ENCODE measurements at places on chromosomes 2 and 18. TPM values are rescaled to one million over a fixed set of nuclear protein-coding genes. Genes with fewer than 3 reads are reported as not detected.
A peak's percentile ranks its signal among the peaks of the same experiment; 100 is the strongest.

The VWA3B gene
- not detected for total RNA-seq

The OSR1 gene
- 26.0 TPM for total RNA-seq

The ZNF385B gene
- 0.11 TPM for total RNA-seq

The COL4A4 gene
- 0.11 TPM for total RNA-seq

The ARHGAP28 gene
- total RNA-seq: 161 TPM

DNA sequence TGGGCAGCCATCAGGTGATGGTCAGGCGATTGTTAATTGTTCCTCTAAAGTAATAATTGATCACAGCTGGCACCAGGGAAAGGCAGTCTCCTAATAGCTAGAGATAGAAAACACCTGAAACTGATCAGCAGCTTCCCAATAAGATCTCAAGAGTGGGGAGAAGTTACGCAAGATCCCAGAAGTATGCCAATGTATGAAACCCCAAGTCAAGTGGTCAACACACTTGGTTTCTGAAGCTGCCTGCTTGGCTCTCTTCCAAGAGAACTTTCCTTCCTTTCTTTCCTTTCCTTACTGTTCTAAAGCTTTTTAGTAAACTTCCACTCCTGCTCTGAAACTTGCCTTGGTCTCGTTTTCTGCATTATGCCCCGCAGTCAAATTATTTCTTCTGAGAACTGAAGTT lies 201.6 kb upstream of the SKOR2 start:
- H3K4me1 ChIP-seq: no peaks in the 10 kb centered on the region
- H3K27me3 ChIP-seq: peaks cover 44% of the 10 kb centered on the region
- no peaks in the 10 kb centered on the region for H3K36me3 ChIP-seq
- no peak overlapping the region for H3K4me3 ChIP-seq
- no peak overlapping the region for H3K27ac ChIP-seq

- peaks cover 31% of the 10 kb centered on the region for H3K4me1 ChIP-seq
- no peaks in the 10 kb centered on the region for H3K27me3 ChIP-seq
- H3K27ac ChIP-seq: no peak overlapping the region
Observed at GRCh38 chr2:47083005-47083404, 72.1 kb downstream of the STPG4 start.

DNA sequence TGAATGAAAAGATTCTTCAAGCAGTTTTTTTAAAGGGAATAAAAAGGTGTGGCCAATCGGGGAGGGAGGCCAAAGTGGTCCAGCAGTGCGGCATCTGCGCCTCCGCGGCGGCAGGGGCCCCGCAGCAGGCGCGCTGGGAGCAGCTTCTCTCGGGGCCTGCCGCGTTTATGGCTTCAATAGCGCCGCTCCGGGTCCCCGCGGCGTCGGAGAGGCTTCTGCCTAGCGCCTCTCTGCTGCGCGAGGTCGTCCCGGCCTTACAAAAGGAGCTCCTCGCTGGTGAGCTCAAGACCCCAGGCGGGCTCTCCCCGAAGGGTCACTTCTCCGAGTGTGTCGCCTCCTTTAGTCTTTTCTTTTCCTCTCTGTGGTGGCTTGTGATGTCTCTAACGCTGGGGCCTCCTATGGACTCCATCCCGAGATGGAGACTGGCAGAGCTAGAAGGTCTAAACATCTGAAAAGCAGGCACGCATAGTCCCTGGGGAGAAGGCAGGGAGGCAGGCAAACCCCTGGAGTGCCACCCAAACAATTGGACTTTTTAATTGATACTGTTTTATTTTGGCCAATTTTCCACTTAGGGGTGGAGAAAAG lies 67.1 kb downstream of the SUMO1 start:
- H3K4me3 ChIP-seq: peak overlapping the region; percentile 20
- H3K4me1 ChIP-seq: peaks cover 17% of the 10 kb centered on the region
- H3K27me3 ChIP-seq: peaks cover 7% of the 10 kb centered on the region
- peak; percentile 36 for DNase-seq
- H3K27ac ChIP-seq: no peak overlapping the region
- H3K36me3 ChIP-seq: no peaks in the 10 kb centered on the region

DNA sequence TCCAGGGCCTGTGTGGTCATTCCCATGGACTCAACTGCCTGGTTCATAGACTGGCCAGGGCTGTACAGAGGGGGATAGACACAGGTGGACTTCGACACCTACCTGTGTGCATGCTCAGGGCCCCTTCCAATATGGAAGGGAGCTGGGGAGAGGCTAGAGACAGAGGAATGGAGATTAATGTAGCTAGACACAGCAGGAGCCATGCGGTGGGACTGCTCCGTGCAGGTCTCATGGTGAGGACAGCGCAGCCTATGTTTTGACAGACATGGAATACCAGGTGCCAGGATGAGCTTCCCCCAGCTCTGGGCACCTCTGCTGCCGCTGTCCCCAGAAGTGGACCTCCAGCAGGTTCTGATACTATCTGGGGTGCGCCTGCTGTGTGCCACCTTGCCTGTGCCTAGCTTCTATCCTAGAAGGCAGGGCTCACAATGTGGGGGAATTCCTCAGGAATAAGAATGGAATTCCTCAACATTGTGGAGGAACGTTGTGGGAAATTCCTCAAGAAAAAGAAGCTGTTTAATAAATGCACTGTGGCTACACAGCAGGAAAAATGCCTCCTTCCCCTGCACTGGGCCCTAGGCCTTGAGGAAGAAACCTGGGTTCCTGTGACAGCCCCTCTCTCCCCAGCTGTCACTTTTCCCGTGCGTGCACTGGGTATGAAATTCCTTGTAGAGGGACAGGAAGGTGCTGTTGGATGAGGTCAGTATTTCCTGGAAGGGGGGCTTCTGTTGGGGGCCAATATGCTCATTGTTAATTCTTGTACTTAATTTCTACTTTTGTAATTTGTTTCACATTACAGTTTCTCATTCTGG lies 7.3 kb downstream of the IL1R1 start:
- DNase-seq: no peak
- no peak overlapping the region for H3K27ac ChIP-seq
- H3K4me1 ChIP-seq: peaks cover 22% of the 10 kb centered on the region
- H3K36me3 ChIP-seq: peaks cover 12% of the 10 kb centered on the region
- no peaks in the 10 kb centered on the region for H3K27me3 ChIP-seq
